Gastroesophageal sphincter (tissue), 4 donors: ENCODE measurements at places on chromosomes 4 and X.

DNA sequence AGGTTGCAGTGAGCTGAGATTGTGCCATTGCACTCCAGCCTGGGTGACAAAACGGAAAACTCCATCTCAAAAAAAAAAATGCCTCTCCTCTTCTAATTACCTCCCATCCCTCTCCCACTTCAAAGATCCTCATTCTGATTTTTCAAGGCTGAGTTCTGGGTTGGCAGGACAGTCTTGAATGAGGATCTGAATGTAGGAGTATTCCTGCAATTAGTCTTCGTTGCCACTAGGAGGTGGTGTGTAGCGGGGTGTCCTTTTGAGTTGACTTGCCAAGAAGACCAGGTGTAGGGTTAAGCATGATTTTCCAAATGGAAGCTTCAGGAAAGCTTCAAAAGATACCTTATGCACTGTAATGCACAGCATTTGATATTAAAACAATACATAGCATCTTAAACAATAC lies 169.9 kb downstream of the ASMT start:
- ATAC-seq: no peak

- no peak for ATAC-seq
These were observed 38.6 kb downstream of the EVC start for GRCh38 chr4:5749568-5749967.

DNA sequence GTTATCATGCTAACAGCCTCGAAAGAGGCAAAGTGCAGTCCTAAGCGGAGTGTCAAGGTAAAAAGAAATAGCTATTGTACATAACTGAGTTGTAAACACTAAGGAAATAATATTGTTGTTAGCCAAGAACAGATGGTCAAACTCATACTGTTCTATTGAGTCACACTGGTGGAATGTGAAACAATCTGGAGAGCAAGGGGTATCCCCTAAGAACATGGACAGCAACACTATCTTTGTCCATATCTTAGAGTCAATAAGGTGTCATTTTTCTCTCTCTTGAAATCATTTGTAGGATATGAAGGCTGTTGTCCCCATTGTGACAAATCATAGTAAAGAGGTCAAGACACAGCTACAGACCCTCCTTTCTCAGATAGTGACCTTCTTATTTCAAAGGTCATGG lies 4.5 kb upstream of the PDGFC start:
- ATAC-seq: no peak

GRCh38 chr4:11729548-11729947 lies 300.9 kb upstream of the HS3ST1 start:
- ATAC-seq: no peak

DNA sequence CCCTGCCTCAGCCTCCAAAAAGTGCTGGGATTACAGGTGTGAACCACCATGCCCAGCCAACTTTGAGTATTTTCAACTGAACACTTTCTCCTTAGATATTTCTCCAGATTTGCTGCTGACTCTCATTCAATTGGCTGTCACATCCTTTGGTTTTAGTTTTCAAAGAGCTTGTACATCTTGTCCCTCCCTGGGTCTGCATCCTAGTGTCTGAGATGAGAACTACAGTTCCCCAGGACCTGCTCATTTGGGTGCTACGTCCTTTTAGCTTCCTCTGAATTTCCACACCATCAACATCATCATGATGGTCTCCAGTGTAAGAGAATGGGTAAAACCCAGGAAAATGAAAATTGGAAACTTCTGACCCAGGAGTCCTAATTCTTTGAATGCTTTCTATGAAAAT lies 312.9 kb downstream of the NLGN4X start:
- no peak for ATAC-seq

DNA sequence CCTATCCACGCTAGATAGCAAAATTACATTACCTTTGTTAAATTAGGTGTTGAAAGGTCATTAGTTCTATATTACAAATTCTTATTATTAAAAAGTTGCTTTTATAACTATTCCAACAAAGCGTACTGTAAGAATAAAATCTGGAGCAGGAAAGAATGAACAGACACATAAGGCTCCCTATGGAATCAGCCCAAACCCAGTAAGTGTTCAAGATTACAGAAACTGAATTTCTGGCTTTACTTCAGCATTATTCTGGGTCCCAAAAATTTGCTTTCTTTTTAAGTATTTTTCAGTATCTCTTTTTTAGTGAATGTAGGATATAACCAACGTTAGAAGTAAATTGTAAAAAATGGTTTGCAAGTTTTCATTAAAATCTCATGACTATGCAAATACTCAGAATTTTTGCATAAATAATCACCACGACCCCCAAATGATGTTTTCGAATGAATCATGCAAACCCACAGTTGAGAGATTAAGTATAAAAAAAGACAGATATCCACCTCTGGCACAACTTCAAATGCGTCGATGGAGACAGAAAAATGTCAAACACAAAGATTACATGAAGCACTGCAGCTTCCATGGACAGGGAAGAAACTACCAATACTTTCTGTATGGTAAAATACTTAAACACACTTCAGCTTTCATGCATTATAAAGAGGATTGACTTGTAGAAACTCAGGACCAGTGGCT lies 238.5 kb downstream of the RASL11B start:
- no peak for ATAC-seq

DNA sequence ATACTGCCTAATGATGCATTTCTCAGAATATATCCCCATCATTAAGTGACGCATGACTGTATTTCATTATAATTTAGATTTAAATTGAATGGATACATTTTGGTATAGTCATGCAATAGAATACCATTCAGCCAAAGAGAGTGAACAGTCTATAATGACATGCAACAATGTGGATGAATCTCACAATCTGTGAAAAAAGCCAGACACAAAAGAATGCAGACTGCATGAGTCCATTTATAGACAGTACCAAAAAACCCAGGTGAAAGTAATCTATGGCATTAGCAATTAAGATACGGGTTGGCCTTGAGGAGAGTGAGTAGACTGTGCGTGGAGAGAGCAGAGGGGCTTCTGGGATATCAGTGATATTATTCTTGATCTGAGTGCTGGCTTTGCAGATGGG lies 239.7 kb upstream of the PGRMC2 start:
- ATAC-seq: no peak

- ATAC-seq: no peak
These were observed 2.2 kb upstream of the FAM114A1 start for GRCh38 chr4:38865445-38865844.

GRCh38 chr4:121555315-121556107 lies 141.3 kb downstream of the ANXA5 start:
- peak; percentile 57 for ATAC-seq

- peak; percentile 91 for ATAC-seq
These were observed at the start of gene GRPR for GRCh38 chrX:16123222-16123786. Gene GRPR, plus strand, starts transcription at chrX:16123565. Its CDS starts 389 bp downstream, at chrX:16123954.

DNA sequence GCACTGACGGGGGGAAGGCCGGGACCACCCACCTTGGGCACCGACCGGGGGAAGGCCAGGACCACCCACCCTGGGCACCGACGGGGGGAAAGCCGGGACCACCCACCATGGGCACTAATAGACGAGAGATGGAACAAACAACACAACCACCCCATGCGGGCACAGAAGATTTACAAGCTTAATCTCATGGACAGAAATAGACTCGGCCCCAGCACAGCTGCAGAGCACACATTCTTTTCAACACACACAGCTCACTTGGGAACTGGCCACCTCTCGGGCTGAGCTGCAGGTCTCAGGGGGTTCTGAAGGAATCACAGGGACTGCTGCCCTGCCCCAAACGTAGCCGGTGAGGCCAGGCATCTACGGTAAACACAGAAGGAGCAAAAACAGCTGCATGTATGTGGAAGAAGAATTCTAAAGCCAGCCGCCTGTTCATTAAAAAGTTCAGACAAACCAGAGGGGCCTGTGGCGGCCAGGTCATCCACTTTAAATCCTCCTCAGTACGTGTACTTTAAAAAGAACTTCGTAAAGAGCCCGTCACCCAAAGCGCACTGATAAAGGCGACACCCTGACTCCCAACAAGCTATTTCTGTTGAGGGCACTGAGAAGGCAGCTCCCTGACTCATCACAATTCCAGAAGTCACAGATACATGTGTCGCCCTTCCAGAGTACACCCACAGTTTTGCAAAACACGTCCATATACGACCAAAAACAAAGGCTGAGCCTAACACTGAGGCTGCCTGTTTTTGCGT lies 17.7 kb downstream of the PPP2R3B start:
- ATAC-seq: no peak

DNA sequence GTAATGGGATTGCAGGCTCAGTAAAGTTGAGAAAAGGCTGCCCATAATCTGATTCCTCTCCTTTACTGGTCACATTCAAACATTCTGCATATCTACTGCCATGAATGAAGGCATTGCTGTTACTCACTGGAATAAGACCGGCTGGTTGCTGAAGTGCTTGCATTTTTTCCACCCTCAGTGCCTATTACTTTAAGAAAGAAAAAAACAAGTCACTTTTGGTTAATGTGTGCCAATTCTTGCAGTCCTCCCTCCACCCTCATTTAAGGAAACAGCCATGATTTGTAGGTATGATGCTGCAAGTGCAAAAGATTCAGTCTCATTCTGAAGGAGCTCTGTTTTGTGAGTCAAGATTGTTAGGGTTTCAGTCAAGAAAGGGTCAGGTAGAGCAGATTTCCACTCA lies 94.9 kb downstream of the EMCN start:
- no peak for ATAC-seq

GRCh38 chr4:83751336-83751949 lies 215.5 kb downstream of the GPAT3 start:
- ATAC-seq: no peak

DNA sequence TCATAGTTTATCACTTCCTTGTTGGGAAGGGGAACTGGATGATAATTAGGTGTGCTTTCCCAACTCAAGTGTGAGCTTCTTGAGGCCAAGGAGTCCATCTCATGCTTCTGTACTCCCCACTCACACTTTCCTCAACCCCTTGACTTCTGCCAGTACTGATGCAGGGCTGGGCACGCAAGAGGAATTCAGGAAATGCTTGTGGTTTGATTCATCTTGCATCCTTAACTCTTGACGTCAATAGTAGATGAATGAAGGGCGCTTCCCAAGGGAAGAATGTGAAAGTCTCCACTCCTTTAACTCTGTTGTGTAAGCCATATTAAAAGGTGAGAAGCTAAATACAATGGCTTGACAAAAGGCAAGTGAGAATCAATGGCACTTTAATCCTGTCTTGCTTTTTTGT lies 101.8 kb downstream of the AGTR2 start:
- no peak for ATAC-seq

GRCh38 chrX:79139446-79139845 lies 5.0 kb upstream of the GPR174 start:
- ATAC-seq: no peak

GRCh38 chr4:7806338-7807090 lies 133.1 kb downstream of the AFAP1 start:
- peak; percentile 81 for ATAC-seq

GRCh38 chr4:126182786-126183185 lies 868.0 kb downstream of the FAT4 start:
- ATAC-seq: no peak

DNA sequence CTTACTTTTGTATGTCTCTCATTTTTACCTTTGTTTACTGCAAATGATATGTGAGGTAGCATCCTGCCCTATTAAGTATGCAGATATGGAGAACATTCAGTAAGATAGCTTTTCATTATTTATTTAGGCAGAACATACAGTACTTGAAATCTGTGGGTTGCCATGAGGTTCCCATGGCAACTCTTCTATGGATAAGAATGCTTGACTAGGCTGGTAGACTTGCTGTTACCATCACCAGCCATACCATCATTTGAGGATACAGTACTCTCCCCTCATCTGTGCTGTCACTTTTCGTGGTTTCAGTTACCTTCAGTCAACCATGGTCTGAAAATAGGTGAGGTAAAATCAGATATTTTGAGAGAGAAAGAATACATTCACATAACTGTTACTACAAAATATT lies 56.7 kb downstream of the NAF1 start:
- no peak for ATAC-seq

DNA sequence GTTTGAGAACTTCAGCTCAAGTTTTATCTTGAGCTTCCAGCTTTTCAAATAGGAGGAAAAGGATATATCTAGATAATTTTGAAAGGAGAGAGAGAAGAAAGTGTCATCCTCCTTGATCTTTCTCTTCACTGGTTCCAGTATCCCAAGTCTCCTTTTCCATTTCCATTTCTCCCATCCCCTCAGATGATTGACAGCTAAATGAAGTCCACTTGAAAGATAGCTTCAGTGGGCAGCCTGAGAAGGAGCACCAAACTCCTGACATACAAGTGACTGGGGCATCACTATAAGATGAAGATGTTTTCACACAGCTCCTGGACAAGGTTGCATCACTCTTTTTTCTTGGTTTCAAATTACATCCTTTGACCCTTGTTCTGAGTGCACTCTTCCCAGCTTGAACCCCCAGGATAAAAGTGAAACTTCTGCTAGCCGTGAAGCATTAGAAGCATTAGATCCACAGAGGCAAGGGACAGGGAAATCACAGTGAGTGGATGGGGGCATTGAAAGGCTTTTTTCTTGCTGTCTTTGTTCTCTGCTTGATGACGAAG lies 17.5 kb upstream of the MAGEA10 start:
- ATAC-seq: no peak
